ENCODE measurements at places on chromosomes 1 and 21.

- no peak for DNase-seq
These were observed 91.7 kb downstream of the TYW3 start for GRCh38 chr1:74824497-74825107.

GRCh38 chr1:103025858-103026409, 82.4 kb downstream of the COL11A1 start:
- no peak for DNase-seq

DNA sequence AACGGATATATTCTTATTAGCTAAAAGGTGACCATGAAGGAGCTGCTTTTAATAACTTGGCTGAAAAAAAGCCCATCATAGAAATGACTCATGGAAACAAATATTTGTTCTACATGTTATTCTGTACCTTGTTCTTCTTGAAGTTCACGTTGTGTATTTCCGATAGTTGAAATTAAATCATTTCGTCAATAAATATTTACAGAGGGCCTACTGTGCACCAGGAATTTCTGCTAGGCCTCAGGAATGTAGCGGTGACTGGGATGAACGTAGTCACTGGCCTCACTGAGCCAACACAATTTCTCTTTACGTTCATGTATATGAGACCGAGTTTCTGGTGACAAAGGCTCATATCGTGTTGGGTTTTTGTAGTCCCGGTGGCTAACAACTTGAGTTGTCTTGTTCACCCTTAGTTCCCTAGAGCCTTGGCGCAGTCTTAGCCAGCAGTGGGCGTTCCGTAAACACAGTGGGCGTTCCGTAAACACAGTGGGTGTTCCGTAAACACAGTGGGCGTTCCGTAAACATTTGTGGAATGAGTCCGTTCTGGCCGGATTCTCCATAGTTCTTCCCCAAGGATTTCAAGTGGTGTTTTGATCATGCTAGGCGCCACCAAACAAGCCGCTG, 53.2 kb upstream of the VAMP3 start:
- DNase-seq = no peak

- DNase-seq = no peak
These were observed 501.4 kb upstream of the USP24 start for GRCh38 chr1:55716610-55717009.

DNA sequence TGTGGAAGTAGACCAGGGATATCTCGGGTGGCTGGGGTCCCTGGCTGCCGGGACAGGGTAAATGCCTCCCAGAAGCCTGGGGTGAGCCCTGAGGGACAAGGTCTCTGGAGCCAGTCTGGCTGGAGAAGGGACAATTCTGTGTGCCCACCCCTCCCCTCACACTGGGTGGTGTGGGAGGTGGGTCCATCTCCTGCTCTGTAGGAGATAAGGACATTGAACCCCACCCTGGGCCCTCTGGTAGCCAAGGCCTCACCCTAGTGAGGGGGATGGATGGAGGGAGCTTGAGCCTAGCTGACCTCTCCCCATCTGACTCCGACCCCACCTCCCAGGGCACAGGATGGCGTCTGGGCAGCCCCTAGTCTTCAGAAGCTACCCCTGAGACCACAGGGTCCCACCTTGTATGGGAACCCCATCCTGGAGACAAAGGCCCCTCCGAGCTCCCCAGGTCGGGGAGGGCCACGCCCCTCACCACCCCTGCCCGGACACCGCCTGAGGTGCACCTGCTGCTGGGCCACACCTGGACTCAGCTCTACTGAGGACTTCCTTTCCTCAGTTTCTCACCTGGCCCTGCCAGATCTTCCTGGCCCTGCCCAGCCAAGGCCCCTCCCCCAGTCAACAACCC, 4.3 kb downstream of the AGRN start:
- no peak for DNase-seq

- no peak for DNase-seq
These were observed at the start of gene PLA2G2E for GRCh38 chr1:19923137-19923952. PLA2G2E (minus strand) TSS chr1:19923617; CDS start chr1:19923559, 58 bp downstream.

DNA sequence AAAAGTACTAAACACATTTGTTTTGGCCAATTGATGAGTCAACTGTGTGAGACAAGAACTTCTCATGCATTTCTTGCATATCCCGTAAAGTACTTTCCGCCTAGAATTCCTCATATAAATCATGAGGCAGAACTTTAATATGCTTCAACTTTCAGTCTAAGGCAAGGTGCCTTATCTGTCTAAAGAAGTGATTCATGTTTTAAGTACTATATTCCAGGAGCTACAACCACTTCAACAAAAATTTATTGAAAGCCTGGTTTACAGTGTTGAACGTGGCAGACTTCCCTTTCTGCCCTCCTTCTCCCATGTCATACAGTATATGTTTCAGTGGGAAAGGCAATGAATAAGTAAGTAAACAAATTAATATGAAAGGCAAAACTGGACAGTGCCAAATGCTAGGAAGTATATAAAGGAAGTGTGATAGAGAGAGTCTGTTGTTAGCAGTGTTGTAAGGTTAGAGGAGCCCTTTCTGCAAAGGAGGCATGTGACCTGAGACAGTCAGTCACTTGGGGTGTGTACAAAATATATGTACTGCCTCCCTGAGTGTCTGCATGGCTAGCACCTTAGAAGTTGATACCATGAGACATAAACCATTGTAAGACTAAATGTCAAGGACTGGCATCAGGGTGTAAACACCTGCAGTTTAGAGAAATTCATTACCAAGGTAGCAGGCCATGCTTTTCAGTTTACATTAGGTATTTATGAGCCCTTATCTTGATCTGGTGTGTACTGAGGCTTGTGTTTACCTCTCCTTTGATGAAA, 362.2 kb downstream of the SRGAP2C start:
- DNase-seq = no peak

DNA sequence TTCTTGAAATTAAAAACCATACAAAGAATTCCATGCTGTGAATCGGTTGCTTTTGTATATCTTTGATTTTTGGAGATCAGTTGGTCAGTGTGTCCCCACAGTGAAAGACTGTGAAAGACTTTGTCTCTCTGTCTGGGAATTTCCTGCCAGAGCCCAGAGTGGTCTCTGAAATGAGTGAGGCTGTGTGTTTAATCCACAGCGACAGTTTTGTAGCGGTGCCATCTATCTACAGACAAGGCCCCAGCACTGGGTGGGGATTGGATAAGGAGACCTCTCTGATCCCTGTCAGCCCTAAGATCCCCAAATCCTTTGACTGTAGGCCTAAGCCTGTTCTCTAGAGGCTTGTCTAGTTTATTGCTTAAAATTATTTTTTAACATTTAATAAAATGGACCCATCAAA, 10.3 kb downstream of the GPR25 start:
- no peak for DNase-seq

DNA sequence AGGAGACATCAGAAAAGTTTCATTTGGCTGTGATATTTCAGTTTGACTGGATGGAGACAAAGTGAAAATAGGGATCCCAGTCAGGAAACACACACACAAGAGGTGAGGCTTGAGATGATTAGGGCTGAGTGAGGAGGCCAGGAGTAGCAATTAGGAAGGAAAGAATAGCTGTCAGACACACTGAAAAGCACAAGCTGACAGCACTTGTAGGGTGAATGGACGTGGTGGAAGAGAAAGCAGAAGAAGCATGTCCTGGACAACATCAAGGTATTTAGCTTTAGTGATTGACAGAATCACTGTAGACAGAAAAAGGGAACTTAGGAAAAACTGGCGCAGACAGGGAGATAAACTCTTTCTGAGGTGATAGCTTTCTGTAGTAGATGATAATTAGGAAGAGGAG, 347.7 kb downstream of the TGFB2 start:
- no peak for DNase-seq

- DNase-seq = no peak
These were observed 176.6 kb upstream of the DAB1 start for GRCh38 chr1:57600424-57600823.

- DNase-seq = no peak
These were observed 687.6 kb upstream of the PTBP2 start for GRCh38 chr1:96034006-96034405.

DNA sequence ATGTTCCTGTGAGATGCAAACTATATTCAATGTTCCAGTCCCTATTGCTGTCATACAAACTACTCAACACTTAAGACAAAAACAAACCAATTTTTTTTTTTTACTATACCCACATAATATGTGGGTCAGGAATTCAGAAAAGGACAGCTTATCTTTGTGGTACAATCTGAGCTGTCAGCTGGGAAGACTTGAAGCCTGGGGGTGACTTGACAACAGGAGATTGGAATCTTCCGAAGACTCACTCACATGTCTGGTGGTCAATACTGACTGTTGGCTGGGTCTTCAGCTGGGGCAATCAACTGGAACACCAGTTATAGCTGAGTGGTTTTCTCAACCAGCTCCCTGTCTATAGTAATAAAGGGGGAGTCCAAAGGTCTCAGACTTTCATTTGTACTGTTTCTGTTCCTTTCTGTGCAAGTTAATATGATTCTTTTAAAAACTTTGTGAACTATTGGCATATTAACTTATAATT, 81.7 kb upstream of the ATP1B1 start:
- DNase-seq = no peak

- DNase-seq = no peak
These were observed 130.7 kb upstream of the COL11A1 start for GRCh38 chr1:103239034-103239433.

GRCh38 chr1:235892734-235893413, 26.2 kb upstream of the LYST start:
- no peak for DNase-seq

DNA sequence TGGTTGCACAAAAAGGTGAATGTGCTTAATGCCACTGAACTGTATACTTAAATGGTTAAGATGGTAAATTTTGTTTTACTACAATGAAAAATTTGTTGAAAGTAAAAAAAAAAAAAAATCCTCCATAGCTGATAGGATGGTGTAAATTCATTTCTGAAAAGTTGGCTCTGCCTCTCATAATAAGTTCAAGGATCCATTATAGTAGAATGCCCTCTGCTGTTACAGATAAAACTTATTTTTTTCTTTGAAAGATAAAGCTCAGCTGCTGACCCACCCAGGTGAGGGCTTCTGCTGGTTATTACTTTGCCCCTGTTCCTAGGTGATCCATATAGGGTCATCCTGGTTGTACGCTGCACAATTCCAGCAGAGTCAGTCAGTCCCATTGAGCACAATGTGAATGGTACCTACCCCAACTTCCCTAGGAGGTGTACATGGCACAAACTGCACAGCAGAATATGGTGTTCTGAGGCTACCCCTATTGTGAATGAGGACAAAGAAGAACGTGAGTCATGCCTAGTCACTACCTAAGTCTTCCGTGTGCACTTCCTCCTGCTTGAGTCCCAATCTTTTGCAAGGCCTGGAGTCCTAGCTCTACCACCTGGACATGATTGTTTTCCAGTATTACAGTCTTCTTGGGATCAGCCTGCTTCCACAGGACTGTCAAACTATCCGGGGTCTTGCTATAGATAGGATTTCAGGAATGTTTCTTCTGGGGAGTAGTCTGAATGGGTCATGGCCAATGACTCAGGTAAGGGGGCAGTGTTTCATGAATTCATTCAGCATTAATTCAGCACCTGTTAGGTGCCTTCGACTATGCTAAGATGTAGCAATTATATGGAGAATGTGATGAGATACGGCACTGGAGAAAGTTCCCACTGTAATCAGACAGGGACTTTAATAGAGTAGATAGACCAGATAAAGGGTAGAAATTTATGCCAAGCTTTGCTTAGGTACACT, 20.8 kb upstream of the CD5L start:
- no peak for DNase-seq

GRCh38 chr1:203636291-203636690, 9.7 kb downstream of the ATP2B4 start:
- no peak for DNase-seq

- no peak for DNase-seq
These were observed 55.5 kb upstream of the GADD45A start for GRCh38 chr1:67629370-67630075.

DNA sequence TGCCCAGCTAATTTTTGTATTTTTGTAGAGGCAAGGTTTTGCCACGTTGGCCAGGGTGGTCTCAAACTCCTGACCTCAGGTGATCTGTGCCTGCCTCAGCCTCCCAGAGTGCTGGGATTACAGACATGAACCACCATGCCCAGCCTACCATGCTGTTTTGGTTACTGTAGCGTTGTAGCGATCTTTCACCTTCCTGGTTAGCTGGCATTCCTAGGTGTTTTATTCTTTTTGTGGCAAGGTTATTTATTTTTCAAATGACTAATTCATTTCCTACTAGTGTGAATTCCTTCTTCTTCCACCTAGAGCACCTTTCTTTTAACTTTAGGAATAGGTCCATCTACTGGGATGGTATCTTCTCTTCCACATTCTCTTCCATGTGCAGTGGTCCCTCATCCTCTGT, 29.3 kb downstream of the TMEM200B start:
- no peak for DNase-seq

DNA sequence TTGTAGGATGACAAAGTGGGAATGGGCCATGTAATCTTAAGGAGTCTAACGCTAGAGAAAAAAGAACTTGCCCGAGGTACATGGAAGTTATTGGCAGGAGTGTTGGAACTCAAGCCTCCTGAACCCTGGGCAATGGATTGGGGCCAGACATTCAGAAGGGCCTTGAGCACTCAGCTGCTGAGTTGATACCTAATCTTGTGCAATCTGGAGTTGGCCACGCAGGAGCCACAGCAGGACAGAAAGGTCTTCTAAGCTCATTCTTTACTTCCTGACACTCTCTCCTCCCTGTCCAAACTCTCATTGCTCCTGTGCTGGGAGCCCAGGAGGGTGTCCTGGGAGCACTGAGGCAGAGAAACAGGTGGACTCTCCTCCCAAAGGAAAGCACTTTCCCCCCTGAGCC, 25.1 kb upstream of the CSF1 start:
- DNase-seq = no peak

DNA sequence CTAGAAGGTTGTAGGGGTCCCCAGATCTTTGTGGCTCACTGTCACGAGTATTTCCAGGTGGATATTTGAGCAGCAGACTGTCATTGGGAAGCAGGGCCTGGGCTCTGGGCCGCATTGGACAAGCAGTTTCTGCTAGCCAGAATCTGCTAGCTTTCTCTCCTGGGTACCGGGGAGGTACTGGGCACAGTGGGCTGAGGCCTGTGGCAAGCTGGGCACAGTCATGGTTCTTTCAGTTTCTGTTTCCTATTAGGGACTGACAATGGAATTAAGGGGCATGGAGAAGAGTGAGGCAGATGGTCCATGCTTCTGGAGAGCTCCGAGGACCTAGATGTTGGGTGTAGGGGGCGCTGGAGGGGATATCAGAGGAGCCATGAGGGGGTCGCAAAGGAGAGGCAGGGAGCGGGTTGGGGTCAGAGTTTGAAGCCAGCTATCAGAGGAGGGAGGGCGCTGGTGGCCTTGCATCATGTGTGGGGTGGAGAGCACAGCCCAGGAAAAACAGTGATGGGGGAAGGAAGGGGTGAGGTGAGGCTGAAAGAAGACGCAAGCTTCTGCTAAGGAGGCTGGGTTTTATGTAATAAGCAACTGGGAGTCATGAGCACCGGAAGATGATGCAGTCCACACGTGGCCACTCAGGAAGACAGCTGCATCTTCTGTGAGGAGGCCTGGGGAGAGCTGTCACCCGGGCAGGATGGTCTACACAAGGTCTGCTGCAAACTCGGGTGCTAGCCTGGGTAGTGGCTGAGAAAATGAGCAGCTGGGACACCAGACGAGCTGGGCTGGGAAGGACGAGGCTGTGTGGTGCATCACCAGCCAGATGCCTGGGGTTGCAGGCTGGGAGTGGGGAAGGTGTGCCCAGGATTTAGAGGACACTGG, 72.7 kb downstream of the IER5 start:
- no peak for DNase-seq

GRCh38 chr1:157371221-157371620, 181.1 kb downstream of the FCRL5 start:
- no peak for DNase-seq

All from AG09319 (cell line).